Uterus (tissue), 4 donors: ENCODE measurements at places on chromosomes 7 and 10. TPM values are rescaled to one million over a fixed set of nuclear protein-coding genes. Genes with fewer than 3 reads are reported as not detected.

The LRRC27 gene
- total RNA-seq, result 32.6 TPM

The MNX1 gene
- total RNA-seq, result not detected

The SPDYE5 gene
- total RNA-seq, result not detected

The TMEM270 gene
- total RNA-seq, result not detected

The H2BK1 gene
- total RNA-seq, result not detected

The EMX2 gene
- total RNA-seq, result 6.7 TPM

GRCh38 chr7:40709062-40709964 lies 574.5 kb downstream of the SUGCT start:
- H3K36me3 ChIP-seq, result no peaks in the 10 kb centered on the region
- no peak overlapping the region for H3K4me3 ChIP-seq
- no peaks in the 10 kb centered on the region for H3K4me1 ChIP-seq
- no peaks in the 10 kb centered on the region for H3K27me3 ChIP-seq
- H3K27ac ChIP-seq, result no peak overlapping the region

DNA sequence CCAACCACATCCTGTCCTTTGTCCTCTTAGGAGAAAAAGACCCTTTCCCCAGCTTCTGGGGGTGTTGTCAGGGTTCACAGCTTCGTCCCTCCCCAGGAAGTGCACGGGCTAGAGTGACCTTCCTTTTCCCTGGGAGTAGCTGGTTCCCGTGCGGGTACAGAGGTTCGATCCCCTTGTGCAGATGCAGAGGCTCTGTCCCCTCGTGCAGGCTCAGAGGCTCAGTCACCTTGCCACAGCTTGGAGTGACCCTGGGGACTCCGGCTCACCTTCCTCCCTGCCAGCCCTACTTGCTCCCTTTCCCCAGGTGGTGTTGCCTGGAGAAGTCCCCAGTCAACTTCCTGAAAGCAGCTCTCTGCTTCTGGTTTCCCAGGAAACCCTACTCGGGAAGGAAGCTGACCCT lies 60.0 kb upstream of the TCERG1L start:
- no peaks in the 10 kb centered on the region for H3K4me1 ChIP-seq
- DNase-seq, result no peak
- H3K27me3 ChIP-seq, result no peaks in the 10 kb centered on the region
- H3K4me3 ChIP-seq, result no peak overlapping the region
- H3K36me3 ChIP-seq, result no peaks in the 10 kb centered on the region
- no peak overlapping the region for H3K27ac ChIP-seq

DNA sequence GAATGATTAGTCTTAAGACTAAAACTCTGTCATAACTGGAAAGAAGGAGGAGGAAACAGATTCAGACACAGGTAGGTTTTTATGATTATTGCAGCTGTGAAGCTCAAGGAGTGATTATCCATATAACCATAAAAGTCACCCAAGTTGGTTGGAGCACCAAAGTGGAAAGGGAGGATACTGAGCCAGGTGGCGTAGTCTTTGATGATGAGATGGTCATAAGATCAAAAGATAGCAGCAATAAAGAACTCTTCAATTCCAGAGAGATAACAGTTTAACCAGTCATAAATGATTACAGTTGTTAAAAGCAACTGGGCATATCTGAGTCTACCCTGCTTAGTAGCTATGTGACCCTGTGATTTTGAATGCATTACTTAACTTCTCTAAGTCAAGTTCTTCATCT lies 8.4 kb downstream of the ABCB1 start:
- H3K27me3 ChIP-seq, result no peaks in the 10 kb centered on the region
- H3K36me3 ChIP-seq, result no peaks in the 10 kb centered on the region
- H3K4me1 ChIP-seq, result no peaks in the 10 kb centered on the region
- no peak overlapping the region for H3K27ac ChIP-seq
- no peak overlapping the region for H3K4me3 ChIP-seq

- H3K4me1 ChIP-seq, result no peaks in the 10 kb centered on the region
- H3K36me3 ChIP-seq, result no peaks in the 10 kb centered on the region
- H3K27ac ChIP-seq, result no peak overlapping the region
- DNase-seq, result no peak
- H3K27me3 ChIP-seq, result no peaks in the 10 kb centered on the region
These were observed 27.6 kb downstream of the POLL start for GRCh38 chr10:101560298-101561067.

DNA sequence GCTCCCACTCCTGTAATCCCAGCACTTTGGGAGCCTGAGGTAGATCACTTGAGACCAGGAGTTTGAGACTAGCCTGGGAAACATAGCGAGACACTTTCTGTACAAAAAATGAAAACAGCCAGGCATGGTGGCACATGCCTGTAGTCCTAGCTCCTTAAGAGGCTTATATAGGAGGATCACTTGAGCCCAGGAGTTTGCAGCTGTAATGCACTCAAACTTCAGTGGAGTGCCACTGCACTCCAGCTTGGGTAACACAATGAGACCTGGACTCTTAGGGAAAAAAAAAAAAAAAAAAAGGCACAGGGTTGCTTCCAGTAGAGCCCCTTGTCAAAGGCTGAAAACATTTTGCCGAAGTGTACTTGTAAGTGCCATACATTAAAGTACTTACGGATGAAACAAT lies 195.3 kb downstream of the PHTF2 start:
- no peaks in the 10 kb centered on the region for H3K27me3 ChIP-seq
- H3K36me3 ChIP-seq, result no peaks in the 10 kb centered on the region
- DNase-seq, result no peak
- no peaks in the 10 kb centered on the region for H3K4me1 ChIP-seq
- H3K4me3 ChIP-seq, result no peak overlapping the region

DNA sequence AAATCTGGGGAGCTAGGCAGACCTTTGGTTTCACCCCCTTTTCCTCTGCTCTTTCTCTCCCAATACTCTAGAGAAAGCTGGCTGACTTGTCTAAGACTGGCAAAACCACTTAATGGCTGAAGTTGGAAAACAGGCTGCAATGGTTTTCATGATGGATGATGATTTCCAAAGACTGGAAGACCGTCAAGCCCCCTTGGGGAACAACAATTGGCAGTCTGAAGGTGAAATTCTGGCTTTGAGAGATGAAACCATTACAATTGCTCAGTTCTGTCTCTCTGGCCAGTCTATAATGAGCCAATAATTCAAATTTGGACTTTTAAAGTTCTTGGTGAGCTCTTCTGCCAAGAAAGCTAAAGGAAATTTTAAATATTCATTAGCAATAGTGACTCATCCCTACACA lies 680.5 kb downstream of the PARD3 start:
- H3K36me3 ChIP-seq, result no peaks in the 10 kb centered on the region

GRCh38 chr7:32670110-32671025 lies 175.1 kb downstream of the AVL9 start:
- H3K36me3 ChIP-seq, result no peaks in the 10 kb centered on the region
- H3K4me3 ChIP-seq, result no peak overlapping the region
- H3K27me3 ChIP-seq, result no peaks in the 10 kb centered on the region
- no peak overlapping the region for H3K27ac ChIP-seq
- DNase-seq, result no peak

DNA sequence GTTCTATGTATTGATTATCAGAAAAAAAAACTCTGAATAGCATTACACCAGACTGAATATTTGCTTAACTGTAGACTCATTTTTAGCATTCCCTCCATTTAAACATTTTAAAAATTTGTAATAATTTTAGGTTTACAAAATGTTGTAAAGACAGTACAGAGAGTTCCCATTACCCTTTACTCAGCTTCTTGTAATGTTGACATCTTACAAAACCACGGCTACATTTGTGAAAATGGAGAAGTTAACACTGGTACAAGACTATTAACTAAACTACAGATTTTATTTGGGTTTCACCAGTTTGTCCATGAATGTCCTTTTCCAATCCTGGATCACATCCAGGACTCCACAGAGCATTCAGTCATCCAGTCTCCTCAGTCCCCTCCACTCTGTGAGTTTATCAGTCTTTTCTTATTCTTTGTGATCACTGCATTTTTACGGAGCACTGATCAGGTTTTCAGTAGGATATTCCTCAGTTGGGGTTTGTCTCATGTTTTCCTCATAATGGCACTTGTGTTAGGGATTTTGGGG lies 130.0 kb upstream of the EEPD1 start:
- H3K27me3 ChIP-seq, result no peaks in the 10 kb centered on the region
- no peak for DNase-seq
- H3K36me3 ChIP-seq, result no peaks in the 10 kb centered on the region
- H3K4me1 ChIP-seq, result no peaks in the 10 kb centered on the region

DNA sequence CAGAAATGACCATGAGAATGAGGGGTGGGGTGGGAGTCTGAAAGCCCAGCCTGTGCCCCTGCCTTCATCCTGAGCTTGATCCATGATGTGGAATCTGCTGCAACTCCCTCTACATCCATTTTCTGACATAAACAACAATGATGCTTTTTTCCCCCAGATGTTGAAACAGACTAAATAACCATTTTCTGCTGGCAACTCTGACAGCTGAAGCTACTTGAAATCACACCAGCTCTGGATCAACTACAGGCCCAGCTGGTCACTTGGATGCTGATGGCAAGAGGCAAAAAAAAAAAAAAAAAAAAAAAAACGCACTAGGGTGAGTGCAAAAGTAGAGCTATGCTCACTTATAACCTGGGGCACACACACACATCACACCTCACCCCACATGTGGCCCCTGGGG lies 74.2 kb downstream of the FAM107B start:
- H3K4me1 ChIP-seq, result no peaks in the 10 kb centered on the region
- no peaks in the 10 kb centered on the region for H3K36me3 ChIP-seq
- no peaks in the 10 kb centered on the region for H3K27me3 ChIP-seq
- DNase-seq, result no peak
- H3K4me3 ChIP-seq, result no peak overlapping the region

GRCh38 chr10:113273181-113274163 lies 279.4 kb upstream of the HABP2 start:
- H3K36me3 ChIP-seq, result no peaks in the 10 kb centered on the region
- H3K4me1 ChIP-seq, result no peaks in the 10 kb centered on the region
- H3K27me3 ChIP-seq, result no peaks in the 10 kb centered on the region

- no peak overlapping the region for H3K4me3 ChIP-seq
- DNase-seq, result no peak
- H3K27me3 ChIP-seq, result no peaks in the 10 kb centered on the region
- H3K4me1 ChIP-seq, result no peaks in the 10 kb centered on the region
These were observed 69.5 kb downstream of the JMJD1C start for GRCh38 chr10:63396133-63396761.

DNA sequence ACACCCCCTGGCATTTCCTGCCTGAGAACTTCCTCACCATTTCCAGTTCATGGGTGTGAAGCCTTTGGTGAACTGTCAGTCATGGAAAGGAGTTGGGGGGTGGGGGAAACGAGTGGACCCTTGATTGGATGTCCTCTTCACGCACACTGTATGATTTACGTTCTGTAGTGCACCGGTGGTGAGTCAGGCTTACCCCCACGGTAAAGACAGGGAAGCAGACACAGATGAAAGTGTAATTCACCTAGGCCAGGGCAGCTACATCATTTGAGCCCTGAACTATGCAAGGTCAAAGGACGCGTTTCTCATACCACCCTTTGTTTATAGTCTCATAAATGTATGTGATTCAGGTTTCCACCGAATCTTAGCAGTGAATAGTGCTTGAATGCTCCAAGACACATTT lies 628.3 kb upstream of the PFKP start:
- no peaks in the 10 kb centered on the region for H3K4me1 ChIP-seq
- H3K4me3 ChIP-seq, result no peak overlapping the region
- DNase-seq, result no peak

DNA sequence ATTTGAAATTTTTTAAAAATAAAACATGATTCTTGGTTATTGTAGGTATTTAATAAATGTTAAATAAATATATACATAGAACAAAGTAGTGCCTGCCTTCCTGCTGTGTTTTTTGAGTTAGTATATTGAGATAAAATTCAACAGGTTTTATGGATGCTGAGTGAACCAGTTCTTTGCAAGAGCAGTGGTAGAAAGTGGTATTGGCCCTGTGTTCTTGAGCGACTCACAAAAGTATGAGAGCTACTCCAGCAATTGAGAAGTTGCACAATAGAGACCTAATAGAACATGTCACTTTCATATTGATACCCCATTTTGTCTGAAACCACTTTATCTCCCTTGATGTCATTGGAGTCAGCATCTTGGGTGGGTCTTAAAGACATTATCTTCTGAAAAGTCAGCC lies 32.6 kb upstream of the GJD4 start:
- H3K36me3 ChIP-seq, result no peaks in the 10 kb centered on the region
- no peak overlapping the region for H3K27ac ChIP-seq
- H3K4me3 ChIP-seq, result no peak overlapping the region
- H3K4me1 ChIP-seq, result no peaks in the 10 kb centered on the region
